Right lobe of liver (tissue), 6 donors: ENCODE measurements at places on chromosomes 13 and 19.
A peak's percentile ranks its signal among the peaks of the same experiment; 100 is the strongest.

DNA sequence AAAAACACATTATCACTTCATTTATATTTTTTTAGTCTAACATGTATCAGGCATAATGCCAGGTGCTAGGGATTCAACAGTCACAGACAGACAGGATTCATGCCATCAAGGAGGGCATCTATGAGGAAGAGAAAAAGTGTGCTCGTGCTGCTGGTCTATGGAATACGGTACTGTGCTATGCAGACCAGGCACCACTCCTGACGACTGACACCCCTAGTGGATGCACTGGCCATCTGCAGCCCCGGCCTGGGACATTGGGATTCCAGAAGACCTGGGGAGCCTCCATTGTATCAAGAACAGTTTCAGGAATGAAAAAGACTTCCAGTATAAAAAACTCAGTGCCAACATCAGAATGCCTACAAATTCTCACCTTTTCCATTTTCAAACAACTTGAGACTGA lies 94.0 kb downstream of the KLF12 start:
- DNase-seq = no peak

DNA sequence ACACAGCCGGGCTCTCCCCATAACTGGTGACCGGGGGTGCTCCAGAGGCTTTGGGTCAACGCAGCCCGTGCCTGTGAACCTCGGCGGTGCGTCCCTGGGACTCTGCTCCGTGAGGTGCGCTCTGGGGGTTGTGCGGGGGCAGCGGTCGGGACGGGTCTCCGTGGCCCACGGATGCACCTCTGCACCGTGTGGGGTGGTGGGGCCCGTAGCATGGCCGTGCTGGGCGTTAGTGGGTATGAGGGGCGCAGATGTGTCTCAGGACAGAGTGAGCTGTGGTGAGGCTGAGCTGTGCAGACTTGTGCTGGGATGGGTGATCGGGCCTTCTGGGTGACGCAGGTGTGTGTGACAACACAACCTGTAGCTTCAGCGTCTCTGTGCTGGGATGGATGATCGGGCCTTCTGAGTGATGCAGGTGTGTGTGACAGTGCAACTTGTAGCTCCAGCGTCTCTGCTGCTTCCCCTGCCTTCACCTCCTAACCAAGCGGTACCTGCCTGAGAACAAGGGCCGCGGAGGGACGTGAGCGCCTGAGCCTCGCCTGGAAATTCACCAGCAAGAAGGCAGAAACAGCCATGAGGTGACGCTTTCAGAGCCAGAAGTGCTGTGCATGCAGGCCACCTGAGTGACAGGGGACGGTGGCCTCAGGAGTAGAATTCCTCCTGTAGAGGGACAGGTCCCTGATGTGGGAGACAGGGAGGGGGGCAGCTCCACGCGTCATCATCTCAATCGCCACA lies 599 bp downstream of the ZNF331 start:
- DNase-seq = no peak

DNA sequence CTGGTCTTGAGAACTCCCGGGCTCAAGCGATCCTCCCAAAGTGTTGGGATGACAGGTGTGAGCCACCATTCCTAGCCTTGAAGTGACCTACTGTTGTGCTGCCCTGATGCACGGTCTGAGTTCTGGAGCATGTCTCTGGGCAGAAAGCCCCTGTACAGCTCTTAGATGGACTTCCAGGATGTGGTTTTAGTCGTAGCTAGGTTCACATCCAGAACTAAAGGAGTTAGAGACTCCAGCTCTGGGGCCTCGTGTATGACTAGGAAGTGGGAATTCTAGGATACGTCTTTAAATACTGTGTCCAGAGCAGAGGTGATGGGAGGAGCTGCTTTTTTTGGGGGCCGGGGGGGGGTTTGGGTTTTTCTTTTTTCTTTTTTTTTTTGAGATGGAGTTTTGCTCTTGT lies 12.2 kb downstream of the UPF1 start:
- no peak for DNase-seq

- no peak for DNase-seq
Measured at GRCh38 chr13:23771956-23772355, 117.2 kb downstream of the MIPEP start.

DNA sequence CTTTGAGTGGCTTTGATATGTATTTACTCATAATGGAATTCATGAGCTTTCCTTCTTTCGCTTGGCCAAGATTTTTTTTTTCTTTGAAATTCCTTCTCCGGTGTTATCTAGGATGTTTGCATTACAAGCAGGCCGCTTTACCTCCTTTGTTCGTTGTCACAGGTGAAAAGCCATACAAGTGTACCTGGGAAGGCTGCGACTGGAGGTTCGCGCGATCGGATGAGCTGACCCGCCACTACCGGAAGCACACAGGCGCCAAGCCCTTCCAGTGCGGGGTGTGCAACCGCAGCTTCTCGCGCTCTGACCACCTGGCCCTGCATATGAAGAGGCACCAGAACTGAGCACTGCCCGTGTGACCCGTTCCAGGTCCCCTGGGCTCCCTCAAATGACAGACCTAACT lies 16.7 kb downstream of the KLF5 start:
- no peak for DNase-seq

DNA sequence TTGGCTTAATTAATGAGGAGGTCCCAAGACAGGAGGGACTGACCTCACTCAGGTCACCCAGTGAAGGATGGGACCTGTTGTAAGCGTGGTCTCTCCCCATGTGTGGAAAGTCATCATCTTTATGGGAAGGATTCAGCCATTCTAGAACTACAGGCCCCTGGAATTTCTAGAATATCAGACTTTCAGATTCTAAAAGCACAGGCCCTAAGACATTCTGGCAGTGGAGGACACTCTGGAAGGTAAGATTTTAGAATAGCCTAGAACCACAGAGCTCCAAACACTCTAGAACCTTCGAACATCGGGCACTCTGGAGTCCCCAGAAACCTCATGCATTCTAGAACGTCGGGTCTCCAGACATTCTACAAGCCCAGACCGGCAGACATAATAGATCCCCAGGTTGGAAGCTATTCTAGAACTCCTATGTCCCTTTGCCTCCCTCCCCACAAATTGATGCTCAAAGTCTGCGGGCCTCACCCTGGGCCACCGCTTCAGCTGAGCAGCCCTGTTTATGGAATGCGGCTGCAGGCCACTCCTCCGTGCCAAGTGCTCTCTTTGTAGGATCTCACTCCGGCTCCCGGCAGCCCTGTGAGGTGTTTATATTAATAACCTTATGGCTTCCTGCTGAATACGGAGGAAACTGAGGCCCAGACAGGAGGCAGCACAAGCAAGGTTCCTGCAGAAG lies 1.9 kb upstream of the KLK15 start:
- no peak for DNase-seq

DNA sequence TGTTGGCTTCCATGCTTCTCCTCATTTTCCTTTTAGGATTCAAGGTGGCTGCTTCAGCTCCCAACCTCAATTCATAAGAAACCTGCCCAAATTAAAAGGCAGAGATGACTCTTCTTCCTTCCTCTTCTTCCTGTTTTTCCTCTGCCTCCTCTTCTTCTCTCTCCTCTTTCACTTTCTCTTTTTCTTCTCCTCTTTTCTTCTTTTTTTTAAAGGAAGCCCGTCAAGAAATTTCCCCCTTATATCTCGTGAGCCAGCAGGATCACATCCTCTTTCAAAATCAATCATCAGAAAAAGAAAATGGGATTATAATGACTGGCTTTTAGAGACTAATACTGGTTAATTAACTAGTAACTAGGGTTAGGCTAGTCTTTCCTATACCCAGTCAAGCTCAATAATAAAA lies 220.3 kb downstream of the NBEA start:
- no peak for DNase-seq

DNA sequence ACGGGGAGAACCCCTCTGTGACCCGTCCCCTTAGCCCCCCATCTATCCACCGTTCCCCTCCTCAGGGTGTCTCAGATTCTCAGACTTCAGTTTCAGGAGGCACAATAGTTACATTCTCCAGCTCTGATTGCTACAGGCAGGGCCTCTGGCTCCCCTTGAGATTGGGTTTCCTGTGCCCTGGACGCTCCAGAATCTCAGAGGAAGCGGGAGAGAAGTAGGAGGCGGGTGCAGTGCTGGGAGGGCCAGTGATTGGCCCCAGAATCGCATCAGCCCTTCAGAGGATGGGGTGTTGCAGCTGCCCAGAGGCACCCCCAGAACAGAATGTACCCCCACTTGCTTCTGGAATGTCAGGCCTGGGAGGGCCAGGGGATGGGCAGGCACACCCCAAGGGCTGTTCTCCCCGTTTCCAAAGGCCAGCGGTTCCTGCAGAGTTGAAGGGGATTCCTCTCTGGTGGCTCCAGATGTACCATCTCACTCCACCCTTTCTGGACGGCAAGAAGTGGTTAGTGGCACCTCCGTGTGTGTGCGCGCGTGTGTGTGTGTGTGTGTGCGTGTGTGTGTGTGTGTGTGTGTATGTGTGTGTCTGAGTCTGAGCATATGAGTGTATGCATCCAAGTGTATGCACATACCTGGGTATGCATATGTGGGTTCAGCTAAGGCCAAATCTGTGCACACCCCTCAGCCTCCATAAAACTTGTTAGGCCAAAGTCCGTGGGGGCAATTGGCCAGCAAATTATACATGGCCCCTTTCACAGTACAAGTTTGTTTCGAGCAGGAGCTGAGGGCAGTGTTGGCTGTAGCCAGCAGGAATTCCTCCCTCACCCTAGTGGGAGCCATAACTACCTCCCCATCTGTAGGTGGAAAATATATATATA lies 35.5 kb downstream of the LYL1 start:
- no peak for DNase-seq

GRCh38 chr19:47284324-47284899 lies 9.7 kb downstream of the INAFM1 start:
- DNase-seq = no peak

GRCh38 chr13:66375756-66376155 lies 854.4 kb downstream of the PCDH9 start:
- no peak for DNase-seq

GRCh38 chr13:41561170-41561569 lies 103.8 kb downstream of the RGCC start:
- DNase-seq = no peak

DNA sequence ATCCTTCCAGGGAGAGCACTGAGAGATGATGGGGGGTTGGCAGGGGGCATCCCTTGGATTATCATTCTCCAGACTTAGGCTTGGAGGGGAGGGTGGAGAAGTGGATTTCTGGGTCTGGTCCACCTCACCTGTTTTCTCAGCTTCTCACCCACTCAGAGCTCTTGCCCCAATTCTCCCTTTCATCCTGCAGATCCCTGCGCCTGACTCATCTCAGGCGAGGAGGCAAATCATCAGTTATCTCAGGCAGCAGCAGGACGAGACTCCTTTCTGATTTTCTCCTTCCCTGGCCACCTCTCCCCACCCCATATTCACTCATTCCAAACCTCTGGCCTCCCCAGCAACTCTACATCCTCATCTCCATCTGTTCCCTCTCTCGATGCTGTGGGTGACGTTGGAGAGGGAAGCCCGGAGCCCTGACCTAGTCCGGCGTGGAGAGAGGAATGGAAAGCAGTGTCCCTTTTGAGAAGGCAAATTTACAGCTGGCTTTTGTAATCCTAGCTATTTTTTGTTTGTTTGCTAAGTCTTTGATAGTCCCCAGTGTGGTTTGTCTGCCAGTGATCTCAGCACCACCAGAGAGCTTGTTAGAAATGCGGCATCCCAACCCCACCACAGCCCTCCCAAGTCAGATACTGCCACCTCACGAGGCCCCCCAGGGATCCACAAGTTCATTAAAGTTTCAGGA lies 24.0 kb upstream of the TPT1 start:
- DNase-seq = no peak

DNA sequence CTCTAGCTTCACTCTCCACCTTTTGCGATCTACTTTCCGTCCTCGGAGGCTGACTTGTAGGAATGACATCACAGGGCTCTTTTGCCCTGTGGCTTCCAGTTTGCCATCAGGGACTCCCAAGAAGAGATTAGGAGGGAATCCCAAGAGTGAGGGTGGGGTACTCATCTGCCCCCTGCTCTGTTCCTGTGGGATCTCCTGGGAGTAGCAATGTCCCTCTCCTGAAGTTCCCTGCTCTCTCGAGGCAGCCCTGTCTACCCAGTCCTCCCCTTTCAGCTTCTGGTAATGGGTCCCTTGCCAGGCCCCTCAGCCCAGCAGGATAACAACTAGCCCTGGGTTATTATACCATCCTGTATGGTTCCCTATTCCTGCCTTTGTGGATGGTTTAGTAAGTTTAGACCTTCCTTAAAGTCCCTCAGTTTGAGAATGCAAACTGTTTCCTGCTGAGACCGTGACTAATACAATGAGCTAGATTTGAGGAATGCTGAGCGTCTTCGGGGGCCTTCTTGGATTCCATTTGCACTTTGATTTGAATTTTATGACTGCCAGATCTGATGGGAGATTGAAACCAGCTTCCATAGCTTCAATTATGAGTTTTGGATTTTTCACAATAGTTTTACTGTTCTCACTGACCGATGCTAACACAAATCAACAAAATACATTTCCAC lies 73.7 kb upstream of the IPO5 start:
- DNase-seq = no peak

GRCh38 chr19:29188289-29189032 lies 24.5 kb downstream of the UQCRFS1 start:
- DNase-seq = no peak

DNA sequence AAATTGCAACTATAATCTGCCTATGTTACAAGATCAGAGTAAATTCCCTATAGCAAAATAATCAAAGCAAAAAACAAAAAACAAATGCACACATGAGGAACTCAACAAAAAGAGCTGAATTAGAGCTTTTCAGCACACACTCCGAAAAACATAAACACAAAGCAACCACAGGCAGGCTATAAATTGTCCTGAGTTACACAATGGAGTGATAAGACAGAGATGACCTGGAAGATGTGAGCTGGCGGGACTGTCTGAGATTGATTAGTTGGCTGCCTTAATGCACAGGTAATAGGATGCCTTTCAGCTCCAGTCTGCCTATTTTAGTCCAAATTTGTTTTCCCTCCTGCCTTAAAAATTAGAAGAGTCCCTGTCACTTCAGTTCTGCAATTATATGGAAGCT lies 159.0 kb upstream of the FNDC3A start:
- no peak for DNase-seq

DNA sequence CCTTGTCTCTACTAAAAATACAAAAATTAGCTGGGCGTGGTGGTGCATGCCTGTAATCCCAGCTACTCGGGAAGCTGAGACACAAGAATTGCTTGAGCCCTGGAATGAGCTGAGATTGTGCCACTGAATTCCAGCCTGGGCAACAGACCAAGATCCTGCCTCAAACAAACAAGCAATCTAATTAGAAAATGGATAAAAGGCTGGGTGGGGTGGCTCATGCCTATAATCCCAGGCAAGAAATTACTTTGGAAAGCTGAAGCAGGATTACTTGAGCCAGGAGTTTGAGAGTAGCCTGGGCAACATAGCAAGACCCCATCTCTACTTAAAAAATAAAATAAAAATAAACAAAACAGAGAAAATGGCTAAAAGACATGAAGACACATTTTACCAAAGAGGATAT lies 77.0 kb downstream of the CAB39L start:
- DNase-seq = no peak

GRCh38 chr19:13091400-13092157 lies 11.1 kb downstream of the LYL1 start:
- peak; percentile 23 for DNase-seq

DNA sequence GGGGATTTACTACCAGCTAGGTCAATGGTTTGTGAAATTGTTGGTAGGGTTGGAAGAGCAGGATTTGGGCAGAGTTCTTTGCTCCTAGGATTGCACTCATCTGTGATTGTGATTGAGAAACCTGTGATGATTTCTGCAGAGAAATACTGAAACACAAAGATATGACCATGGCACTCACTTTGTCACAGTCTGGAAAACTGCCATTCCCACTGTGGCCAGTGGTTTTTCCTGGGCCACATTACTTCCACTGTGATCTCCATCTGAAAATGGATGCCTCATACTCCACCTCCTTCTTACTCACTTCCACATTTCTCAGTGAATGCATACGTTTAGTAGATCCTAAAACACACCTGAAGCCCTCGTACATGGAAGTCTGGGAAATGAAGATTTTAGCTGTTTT lies 593.2 kb downstream of the LMO7 start:
- DNase-seq = no peak

- no peak for DNase-seq
Measured at GRCh38 chr19:46902402-46902766, 41.6 kb downstream of the ARHGAP35 start.
